Uterus (tissue), 4 donors: ENCODE measurements at places on chromosomes 5 and 9. TPM values are rescaled to one million over a fixed set of nuclear protein-coding genes. Genes with fewer than 3 reads are reported as not detected.

- no peak for DNase-seq
- H3K27me3 ChIP-seq: no peaks in the 10 kb centered on the region
- no peaks in the 10 kb centered on the region for H3K36me3 ChIP-seq
- H3K4me1 ChIP-seq: peaks cover 7% of the 10 kb centered on the region
Observed at GRCh38 chr5:128534726-128535125, 3.3 kb downstream of the FBN2 start.

DNA sequence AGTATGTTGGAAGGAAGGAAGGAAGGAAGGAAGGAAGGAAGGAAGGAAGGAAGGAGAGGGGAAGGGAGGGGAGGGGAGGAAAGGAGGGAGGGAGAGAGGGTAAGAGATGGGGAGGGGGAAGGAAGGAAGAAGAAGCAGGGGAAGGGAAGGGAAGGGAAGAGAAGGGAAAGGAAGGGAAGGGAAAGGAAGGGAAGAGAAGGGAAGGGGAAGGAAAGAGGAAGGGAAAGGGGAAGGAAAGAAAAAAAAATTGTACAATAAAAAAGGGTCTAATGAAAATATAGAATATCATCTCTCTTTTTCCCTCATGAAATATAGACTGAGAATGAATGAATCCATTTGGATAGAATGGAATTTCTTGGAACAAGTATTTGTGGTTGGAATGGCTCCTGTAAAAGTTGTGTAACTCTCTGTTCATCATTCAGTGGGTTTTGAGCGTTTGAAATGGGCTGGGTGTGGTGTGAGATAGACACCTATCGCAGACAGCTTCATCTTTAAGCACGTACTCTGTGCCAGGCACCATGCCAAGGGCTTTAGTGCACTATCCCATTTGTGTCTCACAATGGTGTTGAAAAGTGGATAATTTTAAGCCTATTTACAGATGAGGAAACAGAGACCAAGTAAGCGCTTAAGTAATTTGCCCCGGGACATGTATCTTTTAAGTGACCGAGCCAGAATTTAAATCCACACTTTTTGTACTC, 11.6 kb upstream of the PAPPA start:
- DNase-seq: no peak
- H3K27ac ChIP-seq: no peak overlapping the region
- H3K4me1 ChIP-seq: no peaks in the 10 kb centered on the region
- no peak overlapping the region for H3K4me3 ChIP-seq

- H3K4me3 ChIP-seq: no peak overlapping the region
- H3K27ac ChIP-seq: no peak overlapping the region
- H3K27me3 ChIP-seq: no peaks in the 10 kb centered on the region
Observed at GRCh38 chr5:130096483-130096882, 192.2 kb downstream of the CHSY3 start.

GRCh38 chr9:81430727-81431126, 258.6 kb downstream of the TLE1 start:
- no peaks in the 10 kb centered on the region for H3K27me3 ChIP-seq
- DNase-seq: no peak
- H3K4me1 ChIP-seq: no peaks in the 10 kb centered on the region

- H3K36me3 ChIP-seq: no peaks in the 10 kb centered on the region
- no peaks in the 10 kb centered on the region for H3K27me3 ChIP-seq
- no peaks in the 10 kb centered on the region for H3K4me1 ChIP-seq
- DNase-seq: no peak
- no peak overlapping the region for H3K27ac ChIP-seq
- no peak overlapping the region for H3K4me3 ChIP-seq
Observed at GRCh38 chr5:127254729-127255284, 35.8 kb upstream of the MEGF10 start.

GRCh38 chr5:108481355-108481931, 99.5 kb upstream of the FBXL17 start:
- H3K36me3 ChIP-seq: no peaks in the 10 kb centered on the region
- no peak for DNase-seq
- H3K27me3 ChIP-seq: no peaks in the 10 kb centered on the region
- H3K27ac ChIP-seq: no peak overlapping the region
- no peaks in the 10 kb centered on the region for H3K4me1 ChIP-seq

GRCh38 chr9:75101004-75101588, 12.8 kb downstream of the OSTF1 start:
- no peaks in the 10 kb centered on the region for H3K36me3 ChIP-seq
- H3K4me1 ChIP-seq: peaks cover 9% of the 10 kb centered on the region
- H3K27ac ChIP-seq: peak overlapping the region; percentile 66

DNA sequence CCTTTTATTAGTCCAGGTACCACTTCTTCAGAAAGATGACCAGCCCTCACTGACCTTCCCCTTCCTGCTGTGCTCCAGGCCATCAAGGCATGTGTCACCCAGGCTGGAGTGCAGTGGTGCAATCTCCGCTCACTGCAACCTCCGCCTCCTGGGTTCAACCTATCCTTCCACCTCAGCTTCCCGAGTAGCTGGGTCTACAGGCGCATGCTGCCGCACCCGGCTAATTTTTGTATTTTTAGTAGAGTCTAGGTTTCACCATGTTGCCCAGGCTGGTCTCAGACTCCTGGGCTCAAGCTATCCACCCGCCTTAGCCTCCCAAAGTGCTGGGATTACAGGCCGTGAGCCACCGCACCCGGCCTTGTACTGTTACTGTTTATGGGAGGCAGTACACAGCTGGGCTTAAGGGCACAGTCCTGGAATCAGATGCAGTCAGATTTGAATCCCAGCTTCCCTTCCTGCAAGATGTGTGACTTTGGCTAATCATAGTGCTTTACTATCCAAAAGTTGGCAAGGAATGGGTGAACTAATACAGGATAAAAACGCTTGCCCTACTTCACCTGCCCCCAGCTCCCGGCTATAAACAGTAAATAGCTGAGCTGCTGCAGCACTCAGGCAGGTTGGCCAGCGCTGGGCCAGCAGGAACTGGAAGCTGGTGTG, 483 bp upstream of the EIF4EBP3 start:
- no peaks in the 10 kb centered on the region for H3K27me3 ChIP-seq
- no peak for DNase-seq
- H3K4me3 ChIP-seq: peak overlapping the region; percentile 43
- H3K36me3 ChIP-seq: no peaks in the 10 kb centered on the region
- peak overlapping the region; percentile 92 for H3K27ac ChIP-seq

DNA sequence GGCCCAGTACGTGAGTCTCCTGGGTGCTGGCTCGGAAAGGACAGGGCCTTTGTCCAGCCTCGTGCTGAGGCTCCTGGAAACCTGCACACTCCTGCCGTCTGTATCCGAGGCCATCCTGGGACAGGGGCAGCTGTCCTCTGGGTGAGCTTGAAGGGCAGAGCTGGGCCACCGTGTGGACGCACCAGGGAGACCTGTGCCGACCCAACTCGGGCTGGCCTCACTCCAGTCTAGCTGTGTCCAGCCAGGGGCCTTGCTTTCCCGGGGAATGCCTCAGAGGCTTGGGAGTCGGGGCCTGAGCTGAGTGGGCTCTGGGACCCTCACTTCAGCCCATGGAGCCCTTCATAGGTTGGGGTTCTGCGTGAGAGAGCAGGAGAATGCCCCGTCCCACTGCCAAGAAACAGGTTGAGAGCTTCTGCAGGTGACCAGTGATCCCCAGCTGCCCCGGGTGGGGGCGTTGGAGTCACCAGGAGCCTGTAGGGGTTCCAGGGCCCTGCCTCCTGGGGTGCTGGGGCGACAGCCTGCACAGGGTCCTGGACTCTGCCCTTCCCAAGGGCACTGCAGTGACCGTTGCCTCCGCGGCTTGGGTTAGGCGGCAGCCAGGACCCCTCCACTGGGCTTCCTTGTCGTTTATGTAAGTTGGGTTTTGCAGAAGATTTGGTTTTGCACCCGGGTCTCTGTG, 60.1 kb downstream of the COL5A1 start:
- H3K27me3 ChIP-seq: no peaks in the 10 kb centered on the region
- no peak overlapping the region for H3K27ac ChIP-seq
- H3K4me1 ChIP-seq: peaks cover 13% of the 10 kb centered on the region
- DNase-seq: no peak
- H3K4me3 ChIP-seq: no peak overlapping the region

- H3K27me3 ChIP-seq: no peaks in the 10 kb centered on the region
- H3K27ac ChIP-seq: no peak overlapping the region
- no peaks in the 10 kb centered on the region for H3K4me1 ChIP-seq
Observed at GRCh38 chr5:127555826-127556225, 38.4 kb downstream of the PRRC1 start.

The CD72 gene
- 3.0 TPM for total RNA-seq

DNA sequence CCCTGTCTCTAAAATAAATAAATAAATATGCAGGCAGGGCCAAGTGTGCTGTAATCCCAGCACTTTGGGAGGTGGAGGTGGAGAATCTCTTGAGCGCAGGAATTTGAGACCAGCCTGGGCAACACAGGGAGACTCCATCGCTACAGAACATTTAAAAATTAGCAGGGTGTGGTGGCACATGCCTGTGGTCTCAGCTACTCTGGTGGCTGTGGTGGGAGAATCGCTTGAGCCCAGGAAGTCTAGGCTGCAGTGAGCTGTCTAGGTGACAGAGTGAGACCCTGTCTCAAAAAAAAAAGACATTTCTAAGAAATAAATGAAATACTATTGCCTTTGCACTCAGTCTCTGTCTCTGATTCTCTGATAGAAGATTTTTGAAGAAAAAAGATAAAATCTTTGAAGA, 1.2 kb upstream of the PCDHGA10 start:
- no peaks in the 10 kb centered on the region for H3K4me1 ChIP-seq
- no peaks in the 10 kb centered on the region for H3K27me3 ChIP-seq
- H3K27ac ChIP-seq: no peak overlapping the region
- H3K36me3 ChIP-seq: no peaks in the 10 kb centered on the region
- H3K4me3 ChIP-seq: no peak overlapping the region
